ENCODE measurements at places on chromosomes 12 and 14.

DNA sequence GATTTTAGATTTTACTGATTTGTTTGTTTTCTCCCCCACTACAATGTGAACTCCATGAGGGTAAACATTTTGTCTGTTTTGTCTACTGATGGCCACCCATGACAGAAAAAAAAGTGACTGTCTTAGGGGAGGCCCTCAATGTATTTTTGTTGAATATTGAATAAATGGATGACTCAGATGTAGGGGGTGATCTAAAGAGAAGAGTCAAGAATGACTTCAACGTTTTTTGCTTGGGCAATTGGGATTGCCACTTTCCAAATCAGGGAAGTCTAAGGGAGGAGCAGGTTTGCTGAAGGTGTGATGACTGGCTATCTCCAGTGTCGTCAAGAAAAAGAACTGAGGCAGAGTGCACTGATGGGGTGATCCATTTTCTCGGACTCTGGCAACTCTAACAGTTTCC, 10.7 kb upstream of the PHC1 start:
- DNase-seq: no peak

- DNase-seq: no peak
Measured at GRCh38 chr12:79884401-79885006, 50.4 kb downstream of the PPP1R12A start.

- no peak for DNase-seq
Measured at GRCh38 chr12:82517027-82517426, 158.7 kb downstream of the METTL25 start.

- DNase-seq: no peak
Measured at GRCh38 chr14:23121361-23121771, 2.3 kb upstream of the CEBPE start.

GRCh38 chr12:44521702-44522101, 354.4 kb downstream of the NELL2 start:
- no peak for DNase-seq

- no peak for DNase-seq
Measured at GRCh38 chr14:95052016-95052585, 105.2 kb downstream of the DICER1 start.

DNA sequence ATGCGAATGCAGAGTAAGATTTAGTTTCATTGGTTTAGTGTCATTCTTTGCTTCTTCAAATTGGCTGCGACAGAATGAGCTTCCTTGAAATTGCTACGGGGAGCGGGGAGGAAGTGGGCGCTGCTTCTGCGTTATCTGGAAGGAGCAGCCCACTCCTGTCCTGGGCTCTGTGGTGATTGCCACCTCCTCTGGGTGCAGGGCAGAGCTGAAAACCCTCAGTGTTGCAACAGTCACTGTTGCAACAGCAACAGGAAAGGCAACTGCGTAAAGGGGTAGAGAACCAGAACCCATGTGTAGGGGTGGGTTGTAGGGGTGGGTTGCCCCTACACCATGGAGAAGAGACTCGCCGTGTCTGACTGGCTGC, 57.7 kb downstream of the MAX start:
- DNase-seq: no peak

DNA sequence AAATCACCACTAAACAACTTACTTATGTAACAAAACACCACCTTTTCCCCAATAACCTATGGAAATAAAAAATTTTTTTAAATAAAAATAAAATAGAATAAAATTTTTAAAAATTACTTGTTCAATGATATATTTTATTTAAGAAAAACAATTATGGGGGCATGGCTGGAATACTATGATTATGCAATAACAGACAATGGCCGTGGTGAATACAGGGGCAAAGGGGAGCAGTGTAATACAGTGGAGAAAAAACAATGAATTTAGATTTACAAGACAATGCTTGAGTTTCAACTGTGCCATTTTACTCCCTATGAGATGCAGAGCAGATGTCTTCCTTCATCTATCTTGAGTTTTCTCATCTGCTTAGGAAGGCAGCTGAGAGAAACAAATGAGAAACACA, 72.9 kb downstream of the BLTP3B start:
- DNase-seq: no peak

DNA sequence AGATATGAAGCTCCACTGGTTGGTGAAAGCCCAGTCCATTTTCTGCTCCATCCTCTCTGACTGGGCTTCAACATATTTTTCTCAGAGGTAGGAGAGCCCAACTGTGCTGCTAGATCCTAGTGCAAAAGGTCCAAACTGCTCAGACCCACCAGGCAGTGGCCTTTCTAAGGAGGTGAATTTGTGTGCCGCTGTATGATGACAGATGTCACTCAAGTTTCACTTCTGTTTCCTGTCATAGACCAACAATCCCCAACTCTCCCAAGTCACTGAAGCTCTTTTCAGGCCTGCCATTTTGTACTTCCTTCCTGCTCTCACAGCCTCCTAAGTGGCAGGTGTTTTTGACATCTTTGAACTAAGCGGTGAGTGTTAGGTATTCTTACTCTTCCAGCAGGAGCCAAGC, 16.4 kb upstream of the RNASE4 start:
- DNase-seq: no peak
